ENCODE measurements at places on chromosomes 2 and 18. TPM values are rescaled to one million over a fixed set of nuclear protein-coding genes. Genes with fewer than 3 reads are reported as not detected.

RHBDD1 gene
- total RNA-seq: 27.6 TPM

DNA sequence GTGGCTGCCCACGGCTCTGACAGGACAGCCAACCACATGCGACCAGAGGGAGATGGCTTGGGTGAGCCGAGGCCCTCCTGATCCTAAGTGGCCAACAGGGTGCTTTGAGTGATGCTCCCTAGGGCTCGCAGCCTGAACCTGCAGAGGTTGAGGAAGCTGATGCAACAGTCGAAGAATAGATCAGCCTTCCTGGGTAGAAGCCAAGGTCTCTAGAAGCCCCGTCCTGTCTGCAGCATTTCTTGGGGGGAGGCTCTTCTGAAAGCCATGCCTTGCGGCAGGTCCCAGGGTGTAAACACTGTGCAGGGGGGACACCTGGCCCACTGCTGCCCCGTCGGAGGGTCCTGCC is 136.4 kb downstream of the HDAC4 start:
- H3K27ac ChIP-seq: peak overlapping the region; percentile 49
- no peaks in the 10 kb centered on the region for H3K36me3 ChIP-seq
- H3K4me3 ChIP-seq: no peak overlapping the region

C2orf68 gene
- total RNA-seq: 29.2 TPM

GRCh38 chr2:174495365-174496012 is 8.7 kb upstream of the GPR155 start:
- H3K4me1 ChIP-seq: no peaks in the 10 kb centered on the region
- no peak for DNase-seq
- H3K4me3 ChIP-seq: no peak overlapping the region

GRCh38 chr2:95260028-95261023 is 13.9 kb upstream of the PROM2 start:
- no peak overlapping the region for H3K27ac ChIP-seq
- no peaks in the 10 kb centered on the region for H3K4me1 ChIP-seq
- H3K27me3 ChIP-seq: no peaks in the 10 kb centered on the region
- peak; percentile 23 for DNase-seq
- no peaks in the 10 kb centered on the region for H3K36me3 ChIP-seq

DNA sequence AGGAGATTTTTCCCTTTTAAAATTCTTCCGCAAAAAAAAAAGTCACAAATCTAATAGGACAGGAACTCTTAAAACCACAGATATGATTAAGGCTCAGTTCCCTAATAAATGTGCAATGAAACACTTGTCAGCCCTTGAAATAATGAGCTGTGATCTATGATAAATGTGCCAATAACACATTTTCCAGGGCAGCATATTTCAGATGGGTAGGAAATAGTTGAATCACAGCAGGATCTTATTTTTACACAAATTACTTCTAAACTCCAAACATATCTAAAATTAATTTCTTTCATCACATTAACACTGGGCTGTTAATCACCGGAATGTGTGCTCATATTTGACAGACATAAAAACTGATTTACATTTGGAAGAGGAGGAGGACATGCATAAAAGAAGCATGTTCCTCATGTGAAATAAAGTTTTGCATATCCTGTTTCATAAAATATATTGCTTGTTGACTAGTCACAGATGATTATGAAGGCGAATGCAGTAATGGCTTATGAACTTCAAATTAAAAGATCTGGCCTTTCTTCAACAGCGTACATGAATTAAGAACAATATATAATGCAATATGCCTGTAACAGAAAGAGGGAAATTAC is 281.4 kb downstream of the PAX3 start:
- no peak overlapping the region for H3K27ac ChIP-seq
- H3K4me3 ChIP-seq: no peak overlapping the region
- DNase-seq: no peak
- no peaks in the 10 kb centered on the region for H3K4me1 ChIP-seq
- no peaks in the 10 kb centered on the region for H3K36me3 ChIP-seq

DNA sequence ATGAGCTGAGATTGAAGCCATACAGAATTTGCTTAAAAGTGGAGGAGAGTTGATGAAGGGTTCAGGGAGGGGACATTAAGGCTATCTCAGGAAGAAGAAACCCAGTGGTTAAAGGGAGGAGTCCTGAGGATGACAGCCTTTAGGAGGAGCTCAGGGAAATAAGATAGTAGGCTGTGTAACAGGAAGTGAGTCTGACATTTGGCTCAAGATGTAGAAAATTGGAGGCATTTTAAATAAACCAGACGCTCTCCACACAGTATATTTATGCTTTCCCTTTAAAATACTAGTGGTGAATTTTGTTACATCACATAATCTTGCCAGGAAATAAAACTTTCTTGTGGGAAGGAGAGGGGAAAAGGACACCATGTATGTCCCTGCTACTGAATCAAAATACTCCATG is 11.6 kb downstream of the KCNH7 start:
- H3K27me3 ChIP-seq: no peaks in the 10 kb centered on the region
- no peaks in the 10 kb centered on the region for H3K36me3 ChIP-seq
- no peaks in the 10 kb centered on the region for H3K4me1 ChIP-seq
- H3K27ac ChIP-seq: no peak overlapping the region

GRCh38 chr18:36567800-36568199 is 261.0 kb downstream of the TPGS2 start:
- peak; percentile 36 for DNase-seq
- no peaks in the 10 kb centered on the region for H3K27me3 ChIP-seq
- H3K4me3 ChIP-seq: no peak overlapping the region

DNA sequence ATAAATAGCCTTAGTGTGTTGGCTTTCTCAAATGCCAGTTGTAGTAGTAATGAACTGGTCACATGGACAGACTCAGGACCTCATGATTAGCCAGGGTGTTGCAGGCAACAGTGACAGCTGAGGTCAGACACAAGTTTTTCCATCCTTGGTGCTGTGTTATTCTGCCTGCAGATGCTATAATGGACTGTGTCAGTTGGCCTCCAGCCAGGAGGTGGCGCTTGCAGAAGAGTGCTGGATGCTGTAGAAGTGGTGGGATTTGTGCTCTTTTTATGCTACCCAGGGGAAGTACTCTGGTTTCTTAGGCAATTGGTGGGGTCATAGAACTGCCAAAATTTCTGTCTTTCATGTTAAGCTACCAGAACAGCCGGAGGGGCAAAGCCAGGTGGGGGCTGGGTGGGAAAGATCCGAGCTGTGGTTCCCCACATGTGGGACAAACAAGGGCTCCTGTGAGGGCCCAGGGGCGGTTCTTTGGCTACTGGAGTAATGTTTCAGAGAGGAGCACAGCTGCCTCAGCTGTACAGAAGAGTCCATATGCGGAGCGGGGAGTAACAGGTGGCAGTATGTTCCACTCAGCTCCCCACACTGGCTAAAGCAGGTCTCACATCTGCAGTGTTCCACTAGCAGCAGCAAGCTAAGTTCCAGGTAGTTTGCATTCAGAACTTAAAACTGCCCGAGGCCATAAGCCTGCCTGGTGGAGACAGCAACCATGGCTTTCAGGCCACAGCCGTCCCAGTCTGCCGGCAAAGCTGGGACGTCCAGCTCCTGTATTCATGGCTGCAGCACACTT is 104.4 kb downstream of the GULP1 start:
- H3K27ac ChIP-seq: peak overlapping the region; percentile 45
- no peaks in the 10 kb centered on the region for H3K36me3 ChIP-seq
- peak; percentile 77 for DNase-seq

DNA sequence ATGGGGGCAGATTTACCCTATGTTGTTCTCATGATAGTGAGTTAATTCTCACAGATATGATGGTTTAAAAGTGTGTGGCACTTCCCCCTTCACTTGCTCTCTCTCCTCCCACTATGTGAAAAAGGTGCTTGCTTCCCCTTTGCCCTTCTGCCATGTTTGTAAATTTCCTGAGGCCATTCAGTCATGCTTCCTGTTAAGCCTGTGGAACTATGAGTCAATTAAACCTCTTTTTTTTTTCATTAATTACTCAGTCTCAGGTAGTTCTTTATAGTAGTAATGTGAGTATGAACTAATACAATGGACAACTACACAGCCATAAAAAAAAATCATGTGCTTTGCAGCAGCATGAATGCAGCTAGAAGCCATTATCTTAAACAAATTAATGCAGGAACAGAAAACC is 118.5 kb downstream of the CALCRL start:
- no peak overlapping the region for H3K4me3 ChIP-seq
- no peaks in the 10 kb centered on the region for H3K27me3 ChIP-seq
- no peaks in the 10 kb centered on the region for H3K4me1 ChIP-seq
- H3K27ac ChIP-seq: no peak overlapping the region
- DNase-seq: no peak

DNA sequence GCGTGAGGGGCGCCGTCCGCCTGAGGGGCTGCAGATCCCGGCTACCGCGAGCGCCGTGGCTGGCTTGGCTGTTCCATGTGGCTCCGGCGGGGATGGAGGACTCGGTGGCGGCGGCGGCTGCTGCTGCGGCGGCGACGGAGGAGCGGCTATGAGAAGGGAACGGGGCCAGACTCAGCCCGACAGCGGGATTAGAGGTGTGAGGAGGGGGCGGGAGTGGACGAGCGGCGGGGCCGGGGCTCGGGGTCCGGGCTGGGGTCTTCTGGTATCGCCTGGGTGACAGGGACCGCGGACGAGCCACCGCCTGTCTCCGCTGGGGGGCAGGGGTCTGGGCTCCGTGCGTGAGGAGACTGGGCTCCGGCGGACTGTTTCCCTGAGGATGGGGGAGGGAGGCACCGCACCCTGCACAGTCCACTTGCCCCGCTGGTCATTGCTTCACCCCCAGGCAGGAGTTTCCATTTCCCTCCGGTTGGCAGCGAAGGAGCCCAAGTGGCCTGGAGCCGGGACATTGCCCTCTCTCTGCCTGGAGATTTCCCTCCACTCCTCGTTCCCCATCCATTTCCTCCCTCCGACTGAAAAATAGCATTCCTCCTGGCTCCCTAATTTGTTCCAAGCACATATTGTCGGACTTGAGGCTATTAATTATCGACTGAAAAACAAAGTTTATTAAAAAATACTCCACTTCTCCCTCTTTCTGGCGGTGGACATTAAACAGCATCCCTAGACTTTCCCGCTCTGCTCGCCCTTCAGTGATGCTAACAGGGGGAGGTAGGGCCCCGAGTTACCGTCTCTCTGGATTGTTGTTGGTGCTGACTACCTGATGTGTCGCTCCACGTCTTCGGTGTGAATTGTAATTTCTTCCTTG is 577 bp downstream of the EHBP1 start:
- no peaks in the 10 kb centered on the region for H3K27me3 ChIP-seq
- peak overlapping the region; percentile 93 for H3K27ac ChIP-seq
- peak; percentile 69 for DNase-seq
- peak overlapping the region; percentile 73 for H3K4me3 ChIP-seq

SFXN5 gene
- total RNA-seq: 6.0 TPM

GRCh38 chr18:43863180-43863579 is 585.9 kb upstream of the SYT4 start:
- no peak overlapping the region for H3K4me3 ChIP-seq
- no peaks in the 10 kb centered on the region for H3K36me3 ChIP-seq

DNA sequence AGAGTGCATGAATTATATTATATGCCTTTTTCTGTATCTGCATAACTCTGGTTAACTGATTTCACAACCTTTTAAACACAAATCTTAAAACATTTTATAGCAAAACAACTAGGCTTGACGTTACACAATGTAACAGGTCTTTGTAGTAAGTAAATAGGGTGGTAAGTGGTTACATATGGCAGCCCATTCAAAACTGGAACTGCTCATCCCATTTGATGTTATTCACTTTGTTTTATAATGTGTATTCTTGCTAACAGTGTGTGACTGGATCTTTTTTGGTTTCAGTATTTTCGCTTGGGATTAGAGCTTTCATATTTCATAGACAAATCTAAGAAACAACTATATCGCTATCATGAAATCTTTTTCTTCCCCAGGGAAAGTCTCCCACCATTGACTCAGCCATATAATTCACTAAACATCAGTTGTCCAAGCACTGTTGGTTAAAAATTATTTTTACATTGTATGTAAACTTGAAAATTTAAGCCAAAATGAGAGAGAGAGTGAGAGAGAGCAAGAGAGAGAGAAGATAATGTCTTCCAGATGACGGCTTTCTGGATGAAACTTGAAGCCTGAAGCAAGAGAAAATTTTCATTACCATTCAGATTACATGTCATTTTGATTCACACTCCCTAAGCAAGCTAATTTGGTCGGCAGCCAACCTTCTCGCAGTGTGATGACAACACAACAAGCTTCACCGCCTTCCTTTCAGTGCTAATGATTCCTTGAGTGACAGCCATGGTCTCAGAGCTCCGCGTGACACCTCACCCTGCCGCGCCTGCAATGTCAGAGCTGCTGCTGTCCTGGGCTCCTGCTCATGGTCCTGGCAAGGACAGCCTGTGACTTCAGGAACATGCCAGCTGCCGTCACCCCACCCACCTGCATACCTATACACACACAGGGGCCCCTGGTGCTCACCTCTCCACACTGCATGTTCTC is 946.9 kb upstream of the SOX11 start:
- no peak overlapping the region for H3K27ac ChIP-seq
- no peaks in the 10 kb centered on the region for H3K27me3 ChIP-seq
- H3K4me1 ChIP-seq: peaks cover 4% of the 10 kb centered on the region
- no peaks in the 10 kb centered on the region for H3K36me3 ChIP-seq

- no peaks in the 10 kb centered on the region for H3K4me1 ChIP-seq
- H3K27ac ChIP-seq: no peak overlapping the region
- H3K36me3 ChIP-seq: no peaks in the 10 kb centered on the region
These were observed 52.2 kb downstream of the NCOA1 start for GRCh38 chr2:24543252-24543651.

RAB27B gene
- 0.80 TPM for total RNA-seq

GRCh38 chr2:24586955-24587354 is 95.9 kb downstream of the NCOA1 start:
- no peak for DNase-seq
- H3K27me3 ChIP-seq: no peaks in the 10 kb centered on the region
- H3K4me1 ChIP-seq: no peaks in the 10 kb centered on the region

DNA sequence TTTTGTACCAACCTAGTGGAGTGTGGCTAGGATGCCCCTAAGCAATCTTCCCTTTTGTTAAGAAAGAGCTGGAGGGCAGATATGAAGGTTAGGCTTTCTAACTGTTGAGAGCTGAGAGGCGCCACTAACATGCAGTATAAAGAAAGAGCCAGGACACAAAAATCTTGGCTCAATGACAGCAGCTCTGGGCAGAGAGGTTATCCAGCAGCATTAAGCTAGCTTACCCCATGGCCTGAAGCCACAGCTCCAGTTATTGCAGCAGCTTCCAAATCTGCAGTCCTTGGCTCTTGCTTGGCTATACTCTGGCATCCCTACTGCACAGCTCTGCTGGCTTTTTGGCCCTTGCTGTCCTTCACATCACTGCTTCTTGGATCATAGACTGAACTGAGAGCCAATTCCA is 213.4 kb downstream of the GPD2 start:
- no peak overlapping the region for H3K27ac ChIP-seq
- H3K4me1 ChIP-seq: no peaks in the 10 kb centered on the region
- H3K27me3 ChIP-seq: no peaks in the 10 kb centered on the region
- peak; percentile 82 for DNase-seq

MROH2A gene
- total RNA-seq: not detected

TNFRSF11A gene
- total RNA-seq: 2.0 TPM

- H3K4me3 ChIP-seq: no peak overlapping the region
- H3K36me3 ChIP-seq: no peaks in the 10 kb centered on the region
- no peaks in the 10 kb centered on the region for H3K27me3 ChIP-seq
- no peak for DNase-seq
- H3K4me1 ChIP-seq: no peaks in the 10 kb centered on the region
These were observed 148.0 kb downstream of the PARD3B start for GRCh38 chr2:204693262-204693661.
